ENCODE measurements at places on chromosomes 5 and 9.
A peak's percentile ranks its signal among the peaks of the same experiment; 100 is the strongest.

GRCh38 chr5:140020601-140021177 lies 22.4 kb downstream of the NRG2 start:
- no peak for DNase-seq

DNA sequence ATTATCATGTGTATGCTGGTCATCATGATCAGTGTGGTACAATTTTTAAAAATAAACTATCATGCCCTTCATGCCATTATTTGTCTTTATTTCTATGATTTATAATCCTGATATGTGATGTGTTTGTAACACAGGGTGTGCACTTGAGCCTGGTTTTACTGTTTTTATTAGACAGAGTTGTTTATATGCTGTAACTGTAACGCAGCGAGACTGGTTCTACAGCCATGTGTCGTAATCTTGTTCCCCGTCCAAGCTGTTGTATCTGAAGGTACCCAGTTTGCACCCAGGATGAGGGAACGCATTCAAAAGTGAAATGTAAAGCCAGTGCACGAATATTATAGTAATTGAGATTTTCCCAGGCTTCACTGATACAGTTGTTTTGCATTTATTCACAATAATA lies 28.2 kb downstream of the SNX18 start:
- DNase-seq, result no peak

GRCh38 chr5:133108481-133108921 lies 56.7 kb downstream of the HSPA4 start:
- DNase-seq, result no peak

DNA sequence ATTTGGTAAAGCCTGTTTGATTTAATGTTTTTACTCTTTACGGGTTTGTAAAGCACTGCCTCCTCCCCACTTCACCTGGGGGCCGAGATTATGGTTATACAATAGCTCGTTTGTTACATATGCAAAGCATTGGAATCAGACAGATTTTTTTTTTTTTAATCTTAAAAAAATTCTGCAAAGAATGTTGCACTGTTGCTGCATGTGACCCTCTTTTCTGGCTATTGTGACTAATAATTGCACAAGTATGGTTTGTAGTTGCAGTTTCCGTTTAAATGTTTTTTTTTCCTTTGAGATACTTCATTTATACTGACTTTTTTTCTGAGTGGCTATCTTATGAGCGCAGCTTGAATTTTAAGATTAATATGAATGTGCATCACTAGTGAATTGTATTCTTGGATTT lies 165.3 kb downstream of the KDM4C start:
- DNase-seq, result no peak

- no peak for DNase-seq
Measured at GRCh38 chr5:179455320-179455719, 95.0 kb upstream of the RUFY1 start.

- DNase-seq, result no peak
Measured at GRCh38 chr9:12183321-12183720, 509.9 kb upstream of the TYRP1 start.

DNA sequence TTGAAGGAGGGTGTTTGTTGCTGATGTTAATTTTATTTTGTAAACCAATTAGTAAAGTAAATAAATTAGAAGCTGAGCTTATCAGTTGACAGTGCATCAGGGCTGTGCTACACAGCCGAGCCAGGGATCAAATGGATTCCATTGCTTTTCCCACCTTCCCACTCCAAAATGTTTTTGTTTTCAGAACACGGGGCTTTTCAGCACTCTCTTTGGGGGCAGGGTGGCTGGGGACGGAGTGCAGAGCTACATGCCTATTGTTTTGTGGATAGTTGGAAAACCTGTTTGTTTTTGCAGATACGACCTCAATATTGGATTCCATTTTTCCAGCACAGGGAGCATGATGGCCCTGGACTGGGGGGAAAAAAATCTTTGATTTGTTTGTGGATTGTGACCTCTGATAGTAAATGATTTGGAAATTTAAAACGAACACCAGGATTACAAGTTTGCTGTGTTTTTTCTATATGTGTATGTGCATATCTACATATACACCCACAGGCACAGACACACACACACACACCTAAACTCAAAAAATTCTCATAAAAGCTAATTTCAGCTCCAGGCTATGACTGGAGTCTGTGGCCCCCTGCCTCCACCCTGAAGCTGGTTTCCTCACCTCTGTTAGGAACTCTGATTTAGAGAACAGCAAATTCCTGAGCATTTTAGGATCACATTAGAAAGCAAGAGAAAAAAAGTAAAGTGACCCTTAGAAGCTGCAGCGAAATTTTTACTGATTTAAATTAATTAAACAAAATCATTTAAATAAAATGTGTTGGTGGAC lies 371.7 kb upstream of the IRX2 start:
- DNase-seq, result no peak

- no peak for DNase-seq
Measured at GRCh38 chr9:96014078-96014477, 138.6 kb downstream of the ERCC6L2 start.

DNA sequence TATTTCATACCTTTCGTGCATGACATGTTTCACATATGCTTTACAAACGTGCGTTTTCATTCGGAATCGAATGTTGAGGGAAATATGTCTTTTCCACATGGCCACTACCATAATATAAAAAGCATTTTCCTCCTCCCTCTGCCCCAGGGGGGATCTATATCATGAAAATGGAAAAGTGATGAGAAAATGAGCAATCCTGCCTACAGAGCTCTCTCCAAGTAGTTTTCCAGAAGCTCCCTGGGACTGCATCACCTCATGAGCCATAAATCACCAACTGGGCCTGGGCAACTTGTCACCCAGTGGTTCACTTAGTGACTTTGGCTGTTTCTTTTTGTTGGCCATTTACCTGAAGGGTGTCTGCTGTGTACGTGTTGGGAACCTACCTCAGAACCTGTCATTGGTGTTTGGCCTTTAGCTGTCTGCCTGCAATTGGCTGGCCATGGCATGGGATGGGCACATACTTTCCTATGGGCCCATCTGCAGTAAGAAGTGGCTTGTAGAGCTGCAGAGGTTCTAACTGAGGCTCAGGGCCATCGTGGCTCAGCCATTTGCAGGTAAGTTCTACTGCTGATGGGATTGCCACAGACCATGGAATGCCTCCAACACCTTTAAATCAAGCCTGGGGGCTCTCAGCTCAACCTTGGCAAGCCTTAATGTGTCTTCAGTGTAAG lies 9.5 kb upstream of the TIFAB start:
- DNase-seq, result no peak

DNA sequence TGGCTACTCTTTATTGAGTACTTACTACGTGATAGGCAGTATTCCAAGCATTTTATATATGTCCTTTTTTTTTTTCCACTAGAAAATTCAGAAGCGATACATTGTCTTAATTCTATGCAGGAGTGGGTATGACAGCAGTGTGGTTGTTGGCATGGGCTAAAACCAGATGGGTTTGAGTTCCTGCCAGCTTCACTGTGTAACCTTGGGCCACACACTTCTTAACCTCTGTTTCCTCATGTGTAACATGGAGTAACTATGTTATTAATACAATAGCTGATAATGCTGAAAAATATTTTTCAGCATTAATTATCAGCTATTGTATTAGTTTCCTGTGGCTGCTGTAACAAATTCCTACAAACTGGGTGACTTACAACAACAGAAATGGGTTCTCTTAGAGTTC lies 12.0 kb downstream of the SNX18 start:
- no peak for DNase-seq

DNA sequence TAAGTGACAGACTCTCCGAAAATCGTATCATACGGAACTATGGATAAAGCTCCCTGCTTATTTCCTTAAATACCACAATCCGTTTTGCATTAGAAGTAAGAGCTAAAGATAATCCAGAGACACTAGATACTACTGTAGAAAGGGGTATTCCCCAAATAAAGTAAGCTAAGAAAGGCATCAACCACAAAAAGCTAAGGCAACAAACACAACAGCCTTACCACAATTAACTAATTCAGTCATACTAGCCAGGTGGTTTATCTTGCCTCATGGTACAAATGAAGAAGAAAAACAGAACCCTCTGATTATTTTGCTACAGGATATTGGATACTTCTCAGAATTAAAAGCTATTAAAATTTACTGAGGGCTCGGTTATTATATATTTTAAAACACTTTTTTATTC lies 14.1 kb downstream of the ERP44 start:
- DNase-seq, result no peak

DNA sequence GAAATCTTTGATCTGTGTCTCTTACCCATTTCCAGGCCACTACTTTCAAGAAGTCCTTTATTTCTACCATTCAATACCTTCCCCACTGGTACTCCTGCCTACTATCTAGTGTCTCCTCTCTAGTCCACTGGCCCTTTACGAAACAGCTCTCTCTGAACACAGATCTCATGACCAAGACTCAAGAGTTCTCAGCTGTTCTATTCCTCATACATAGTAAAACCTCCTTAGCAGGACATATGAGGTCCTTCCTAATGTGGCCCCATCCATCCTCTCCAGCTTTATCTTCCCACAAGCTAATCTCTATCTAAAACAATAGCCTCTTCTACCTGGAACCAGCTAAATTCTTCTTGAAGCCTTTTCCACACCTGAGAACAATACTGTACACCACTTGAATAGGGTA lies 2.6 kb downstream of the TEX10 start:
- DNase-seq, result no peak

DNA sequence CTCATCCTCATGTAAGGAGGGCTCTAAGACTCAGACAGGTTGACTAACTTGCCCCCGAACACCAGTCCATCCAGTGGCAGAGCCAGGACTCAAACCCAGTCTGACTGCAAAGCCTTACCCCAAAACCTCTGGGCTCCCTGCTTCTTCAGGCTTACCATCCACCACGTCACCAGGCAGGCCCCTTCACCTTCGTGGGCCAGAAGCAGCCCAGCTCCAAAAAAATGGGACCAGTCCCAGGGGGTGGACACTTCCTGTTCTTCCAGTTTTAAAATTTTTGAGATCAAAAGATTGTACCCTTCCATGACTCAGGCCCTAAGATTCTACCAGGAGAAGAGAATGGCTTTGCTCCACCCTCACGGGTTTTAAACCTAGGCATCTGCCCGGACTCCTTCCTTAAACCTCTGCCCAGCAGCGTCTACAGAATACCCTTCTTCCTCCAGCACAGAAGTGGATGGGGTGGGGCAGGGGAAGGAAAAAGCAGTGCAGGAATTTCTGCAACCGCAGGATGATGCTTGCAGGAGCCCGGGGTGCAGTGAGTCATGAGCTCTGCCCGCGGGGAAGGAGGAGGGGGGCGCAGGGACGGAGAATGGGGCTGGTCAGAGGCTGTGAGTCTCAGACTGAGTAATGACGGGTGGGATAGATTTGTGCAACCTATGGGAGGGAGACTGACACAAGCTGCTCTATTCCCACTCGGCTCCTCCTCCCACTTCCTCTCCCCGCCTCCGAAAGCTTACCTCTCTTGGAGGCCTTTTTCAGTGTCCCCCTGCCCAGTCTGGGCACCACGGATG lies 50.4 kb upstream of the STXBP1 start:
- DNase-seq, result no peak

DNA sequence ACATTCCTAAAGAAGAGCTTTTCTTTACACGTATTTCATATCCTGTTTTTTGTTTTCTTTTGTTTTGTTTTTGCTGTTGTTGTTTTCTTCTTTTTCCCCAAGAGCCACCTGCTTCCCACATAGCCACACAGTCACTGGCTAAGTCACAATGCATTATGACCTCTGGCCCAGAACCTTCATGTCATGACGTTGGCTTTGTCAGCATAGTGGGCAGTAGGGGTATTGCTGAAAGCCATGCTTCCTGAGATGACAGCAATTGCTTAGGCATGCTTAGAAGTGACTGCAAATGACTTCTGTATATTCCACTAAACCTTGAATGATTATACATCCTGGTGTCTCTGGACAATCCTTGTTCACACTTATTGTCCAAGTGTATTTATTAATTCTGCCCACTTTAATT lies 375.8 kb downstream of the TAF11L14 start:
- no peak for DNase-seq

DNA sequence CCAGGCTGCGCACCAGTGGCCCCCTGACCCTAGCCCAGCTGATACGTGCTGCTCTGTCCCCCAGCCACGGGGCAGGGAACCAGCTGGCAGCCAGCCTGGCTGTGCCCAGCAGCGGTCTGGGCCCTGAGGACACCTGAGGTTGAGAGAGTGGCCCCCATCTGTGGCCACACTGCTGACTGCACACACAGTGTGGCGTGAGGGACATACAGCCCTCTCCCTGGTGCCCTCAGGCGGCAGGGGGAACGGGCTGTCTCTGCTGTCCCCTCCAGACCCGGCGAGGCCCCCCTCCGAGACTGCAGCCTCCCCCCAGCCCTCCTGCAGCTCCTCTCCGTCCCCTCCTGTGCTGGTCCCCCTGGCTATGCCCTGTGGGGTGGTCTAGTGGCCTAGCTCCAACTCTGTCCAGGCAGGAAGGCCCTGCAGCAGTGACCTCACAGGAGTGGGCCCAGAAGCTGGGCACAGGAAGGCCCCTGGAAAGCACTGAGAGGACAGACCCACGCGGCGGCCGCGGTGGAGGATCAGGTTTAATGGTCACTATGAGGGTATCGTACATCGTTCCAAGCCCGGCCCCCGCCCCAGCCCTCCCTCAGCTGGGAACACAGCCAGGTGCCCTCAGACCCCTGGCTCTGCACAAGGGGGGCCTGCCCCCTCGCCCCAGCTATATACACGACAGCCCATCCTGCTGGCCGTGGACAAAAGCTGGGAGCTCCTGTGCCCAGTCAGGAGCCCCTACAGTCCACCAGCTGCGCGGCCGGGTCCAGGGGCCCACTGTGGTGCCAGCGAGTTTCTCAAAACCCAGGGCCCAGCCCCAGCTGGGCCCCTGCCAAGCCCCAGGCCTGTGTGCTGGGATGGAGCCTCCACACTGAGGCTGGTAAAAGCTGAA lies 6.8 kb upstream of the ENTPD8 start:
- peak; percentile 27 for DNase-seq

GRCh38 chr5:60184606-60185005 lies 291.1 kb upstream of the PDE4D start:
- no peak for DNase-seq

DNA sequence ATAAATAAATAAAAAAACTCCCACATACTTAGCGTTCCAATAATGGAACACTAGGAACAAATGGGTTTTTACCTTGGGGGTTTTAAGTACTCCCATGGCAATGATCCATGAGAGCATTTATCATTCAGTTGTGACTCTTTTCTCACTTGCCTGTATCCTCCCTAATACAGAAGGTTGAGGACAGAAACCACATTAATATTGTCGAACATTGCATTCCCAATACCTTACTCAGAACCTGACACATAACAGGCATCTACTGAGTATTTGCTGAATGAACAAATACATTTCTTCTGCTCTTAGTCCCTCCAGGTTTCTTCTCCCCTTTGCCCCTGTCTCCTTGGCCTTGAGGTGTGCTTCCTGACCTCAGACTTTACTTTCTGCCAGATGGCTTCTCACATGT lies 175.9 kb downstream of the CEMIP2 start:
- DNase-seq, result no peak

- DNase-seq, result no peak
Measured at GRCh38 chr9:123406691-123407216, 50.8 kb downstream of the CRB2 start.

Measured in substantia nigra (tissue), 51 donors.